ENCODE measurements at places on chromosomes 5 and 9.
A peak's percentile ranks its signal among the peaks of the same experiment; 100 is the strongest.

GRCh38 chr5:179795863-179796833, 2.4 kb downstream of the LTC4S start:
- peak; percentile 84 for DNase-seq

GRCh38 chr9:127589955-127590370, 22.1 kb upstream of the STXBP1 start:
- DNase-seq: no peak

GRCh38 chr9:126700296-126700695, 86.6 kb downstream of the LMX1B start:
- no peak for DNase-seq

DNA sequence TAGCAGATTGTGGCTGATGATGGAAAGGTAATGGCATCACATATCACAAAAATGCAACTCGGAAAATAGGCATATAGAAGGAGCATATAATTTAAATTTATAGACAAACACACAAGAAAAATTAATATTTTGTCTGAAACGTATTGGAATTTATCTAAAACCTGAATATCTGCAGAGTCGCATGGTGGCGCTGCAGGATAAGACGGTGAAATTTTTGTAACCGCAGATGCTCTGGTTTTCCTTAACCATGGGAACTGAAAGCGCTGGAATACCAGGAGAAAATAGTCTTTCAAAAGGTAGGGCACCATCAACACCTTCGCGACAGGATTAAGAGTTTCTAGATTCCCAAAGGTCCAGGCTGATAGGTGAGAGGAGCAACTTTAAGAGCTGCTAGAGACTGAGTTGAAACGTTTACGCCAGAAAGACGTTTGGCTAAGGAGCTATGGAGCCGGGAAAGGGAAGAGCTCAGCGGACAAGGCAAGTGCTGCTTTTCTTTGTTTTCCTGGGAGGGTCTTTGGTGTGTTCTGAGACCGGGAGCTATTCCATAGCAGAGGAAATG, 11.0 kb upstream of the PCDHB15 start:
- DNase-seq: peak; percentile 28

GRCh38 chr9:36030871-36031270, 5.8 kb upstream of the RECK start:
- DNase-seq: no peak

Data from KBM-7 (cell line).